ENCODE measurements at places on chromosomes 6 and 20. TPM values are rescaled to one million over a fixed set of nuclear protein-coding genes. Genes with fewer than 3 reads are reported as not detected.

Gene C6orf132
- 0.54 TPM for total RNA-seq

Gene ADAT2
- total RNA-seq, result 3.9 TPM

Gene RAB44
- total RNA-seq, result not detected

Gene WTAP
- total RNA-seq, result 72.7 TPM

Gene DEFB124
- total RNA-seq, result not detected

Gene KIF3B
- total RNA-seq, result 15.5 TPM

Gene ZNF831
- total RNA-seq, result not detected

Gene LRFN2
- total RNA-seq, result not detected

Gene PAK5
- not detected for total RNA-seq

Gene KIFC1
- total RNA-seq, result 1.3 TPM

Gene HCK
- total RNA-seq, result not detected

Gene HSPA1L
- total RNA-seq, result 0.62 TPM

Gene CHMP4B
- 64.3 TPM for total RNA-seq

Gene MOXD1
- 38.4 TPM for total RNA-seq

Gene CDKN1A
- total RNA-seq, result 290 TPM

Gene RCAN2
- 0.37 TPM for total RNA-seq

Gene FHL5
- 0.06 TPM for total RNA-seq

Gene CST3
- total RNA-seq, result 3,122 TPM

Gene VNN1
- total RNA-seq, result 0.06 TPM

Gene KCNK16
- not detected for total RNA-seq

Gene POM121L2
- total RNA-seq, result not detected

Gene BFSP1
- total RNA-seq, result 1.6 TPM

Gene RIMS1
- total RNA-seq, result not detected

Gene TULP1
- not detected for total RNA-seq

Gene ADAM33
- total RNA-seq, result 14.1 TPM

Gene TINAG
- total RNA-seq, result not detected

Gene CNKSR3
- 6.6 TPM for total RNA-seq

Gene HLA-DOA
- not detected for total RNA-seq

Gene FAM209B
- total RNA-seq, result not detected

Gene ARHGAP18
- total RNA-seq, result 15.4 TPM

Gene BHLHE23
- total RNA-seq, result not detected

Gene CST5
- not detected for total RNA-seq

Gene GGT7
- total RNA-seq, result 19.7 TPM

Gene ZC3H12D
- 0.10 TPM for total RNA-seq

Gene SLC13A3
- 2.5 TPM for total RNA-seq

Gene APOBEC2
- total RNA-seq, result not detected

Gene EYS
- not detected for total RNA-seq

Gene DEF6
- 0.50 TPM for total RNA-seq

Gene ZBTB46
- total RNA-seq, result 6.2 TPM

Gene RNF217
- total RNA-seq, result 8.5 TPM

Gene ADGB
- total RNA-seq, result not detected

Gene SCRT2
- total RNA-seq, result not detected

Gene SMIM26
- total RNA-seq, result 102 TPM

Gene VGLL2
- total RNA-seq, result not detected

Gene RAET1E
- total RNA-seq, result 0.06 TPM

Gene MOG
- not detected for total RNA-seq

Gene SLC4A11
- total RNA-seq, result 1.5 TPM

Gene C6orf58
- total RNA-seq, result 0.15 TPM

Gene MROH8
- 1.3 TPM for total RNA-seq

Gene BNIP5
- not detected for total RNA-seq

Measured in cardiac ventricle fibroblast (primary cell).